ENCODE measurements at places on chromosomes 1 and 21.

- DNase-seq: peak; percentile 58
Measured at GRCh38 chr1:212700223-212700891, 717 bp upstream of the BATF3 start.

- no peak for DNase-seq
Measured at GRCh38 chr21:19322360-19322759, 918.8 kb upstream of the TMPRSS15 start.

DNA sequence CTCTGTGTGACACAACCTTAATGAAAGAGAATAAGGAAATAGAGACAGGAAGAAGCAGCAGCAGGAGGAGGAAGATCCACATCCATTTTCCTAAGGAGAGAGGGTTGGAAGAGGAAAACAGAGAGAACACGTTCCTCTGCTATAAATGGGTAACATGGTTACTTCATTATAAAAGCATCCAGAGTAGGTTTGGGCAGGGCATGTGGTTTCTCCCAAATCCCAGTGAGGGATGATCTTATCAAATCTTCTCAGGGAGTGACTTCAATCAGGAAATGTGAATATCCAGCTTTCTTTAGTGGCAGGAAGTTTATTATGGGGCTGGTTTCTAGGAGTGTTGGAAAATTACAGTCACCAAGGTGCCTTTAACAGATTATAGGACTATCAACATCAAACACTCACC lies 11.1 kb downstream of the CYP2J2 start:
- no peak for DNase-seq

GRCh38 chr21:15706696-15707095 lies 23.1 kb upstream of the USP25 start:
- peak; percentile 62 for DNase-seq

DNA sequence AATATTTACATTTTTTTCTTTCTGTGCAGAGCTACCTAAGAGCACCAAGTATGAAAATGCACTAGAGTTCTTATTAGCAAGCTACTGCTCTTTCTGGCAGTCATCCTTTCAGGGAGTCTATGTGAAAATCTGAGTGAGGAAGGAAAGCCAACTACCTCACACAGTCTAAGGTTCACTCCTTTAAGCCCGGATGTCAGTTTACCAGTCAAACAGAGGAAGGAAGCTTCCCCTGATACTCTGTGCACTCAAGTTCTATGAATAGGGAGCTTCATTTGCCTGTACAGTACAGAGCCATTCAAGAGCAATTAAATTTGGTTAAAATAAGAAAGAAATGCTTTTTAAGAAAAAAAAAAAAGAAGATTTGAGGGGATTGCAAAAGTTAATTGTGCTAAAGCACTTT lies 6.9 kb downstream of the COL11A1 start:
- DNase-seq: no peak

DNA sequence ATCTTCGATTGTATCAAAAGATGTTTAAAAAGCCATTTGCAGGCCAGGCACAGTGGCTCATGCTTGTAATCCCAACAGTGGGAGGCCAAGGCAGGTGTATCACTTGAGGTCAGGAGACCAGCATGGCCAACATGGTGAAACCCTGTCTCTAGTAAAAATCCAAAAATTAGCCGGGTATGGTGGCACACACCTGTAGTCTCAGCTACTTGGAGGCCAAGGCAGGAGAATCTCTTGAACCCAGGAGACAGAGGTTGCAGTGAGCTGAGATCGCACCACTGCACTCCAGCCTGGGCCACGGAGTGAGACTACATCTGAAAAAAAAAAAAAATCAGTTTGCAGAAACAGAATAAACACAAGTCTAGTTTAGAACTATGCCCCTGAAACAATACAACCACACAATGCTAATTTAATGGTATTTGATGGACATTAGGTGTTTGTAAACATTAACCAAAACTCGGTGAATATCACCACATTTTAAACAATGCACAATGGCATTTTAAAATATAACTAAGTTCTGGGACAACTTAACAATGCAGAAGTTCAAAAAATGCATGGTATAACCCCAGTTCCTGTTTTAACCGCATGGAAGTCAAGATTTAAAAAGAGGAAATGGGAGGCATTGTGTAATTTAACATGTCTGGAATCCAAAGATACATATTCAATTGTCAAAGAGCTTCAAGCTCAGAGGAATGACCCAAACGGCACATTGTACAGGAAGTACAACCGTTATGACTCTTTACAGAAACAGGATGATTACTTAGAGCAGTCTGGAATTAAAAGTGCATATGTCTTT lies 7.1 kb upstream of the PTTG1IP start:
- peak; percentile 5 for DNase-seq

DNA sequence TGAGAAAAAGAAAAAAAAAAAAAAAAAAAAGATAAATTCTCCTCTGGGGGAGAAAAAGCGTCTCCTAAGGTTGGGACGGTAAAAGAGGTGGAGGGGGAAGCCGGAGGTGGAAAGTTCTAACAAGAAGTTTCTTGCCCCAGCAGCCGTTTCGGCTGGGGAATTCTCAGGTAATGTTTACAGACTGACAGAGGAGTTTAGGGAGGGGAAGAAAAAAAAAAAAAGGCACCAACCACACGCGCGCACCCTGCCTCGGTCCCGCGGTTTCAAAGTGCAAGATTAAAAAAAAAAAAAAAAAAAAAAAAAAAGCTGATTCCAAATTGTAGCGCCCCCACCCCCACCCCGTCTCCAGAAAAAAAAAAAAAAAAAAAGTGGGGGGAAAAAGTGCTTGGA lies 504 bp downstream of the DHRS3 start:
- DNase-seq: no peak

GRCh38 chr1:30444850-30445249 lies 278.5 kb downstream of the MATN1 start:
- DNase-seq: no peak

DNA sequence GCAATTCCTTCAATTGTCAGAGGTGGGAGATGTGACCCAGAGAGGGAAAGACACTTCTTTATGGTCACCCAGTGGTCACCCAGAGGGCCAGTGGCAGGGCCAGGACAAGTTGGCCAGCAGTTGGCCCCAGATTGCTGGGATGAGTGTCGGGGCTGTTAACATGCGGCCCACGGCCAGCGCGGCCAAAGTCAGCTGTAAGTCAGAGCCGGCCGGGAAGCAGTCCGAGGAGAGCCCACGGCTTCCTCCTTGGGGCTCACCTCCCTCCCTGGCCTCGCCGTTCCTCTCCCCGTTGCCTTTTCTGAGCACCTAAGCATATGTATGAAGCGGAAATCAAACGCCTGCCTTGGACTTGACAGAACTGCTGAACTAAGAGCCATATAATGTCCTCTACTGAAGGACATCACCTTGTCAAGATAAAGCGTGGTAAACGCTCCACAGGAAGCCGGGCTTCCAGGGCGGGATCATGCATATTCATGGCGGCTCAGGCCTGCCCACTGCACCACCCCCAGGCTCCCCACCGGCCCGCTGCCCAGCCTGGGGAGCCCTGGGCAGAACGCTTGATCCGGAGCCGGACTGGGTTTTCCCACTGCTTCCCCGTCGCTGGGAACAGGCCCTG lies 245.4 kb upstream of the POU3F1 start:
- DNase-seq: no peak

GRCh38 chr21:40043423-40043822 lies 176.2 kb downstream of the PCP4 start:
- DNase-seq: no peak

GRCh38 chr1:112744009-112744578 lies 29.0 kb upstream of the PPM1J start:
- DNase-seq: peak; percentile 34

DNA sequence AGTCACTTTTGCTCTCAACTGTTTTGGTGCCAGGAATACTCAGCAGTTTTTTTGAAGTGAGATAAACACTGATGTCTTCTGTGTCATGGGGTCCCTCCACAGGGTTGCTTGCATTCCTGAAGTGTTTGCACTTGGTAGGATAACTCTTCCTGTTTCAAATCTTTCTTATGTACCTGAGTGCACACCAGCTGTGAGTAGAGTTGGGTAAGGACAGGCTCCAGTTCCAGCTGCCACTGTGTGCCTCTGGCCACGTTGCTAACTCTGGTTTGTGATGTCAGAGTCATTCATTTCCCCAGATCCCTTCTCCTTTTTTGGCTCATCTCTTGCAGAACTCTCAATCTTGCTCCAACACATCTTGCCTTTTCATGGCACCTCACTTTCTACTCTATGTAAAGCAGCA lies 356.3 kb upstream of the B3GALT2 start:
- no peak for DNase-seq

Data from left hindlimb (tissue), 1 donor.